ENCODE measurements at places on chromosomes 1 and 21.

- DNase-seq = no peak
Measured at GRCh38 chr1:6113116-6113515, 67.0 kb downstream of the CHD5 start.

- DNase-seq = no peak
Measured at GRCh38 chr1:96978901-96979300, 257.3 kb downstream of the PTBP2 start.

DNA sequence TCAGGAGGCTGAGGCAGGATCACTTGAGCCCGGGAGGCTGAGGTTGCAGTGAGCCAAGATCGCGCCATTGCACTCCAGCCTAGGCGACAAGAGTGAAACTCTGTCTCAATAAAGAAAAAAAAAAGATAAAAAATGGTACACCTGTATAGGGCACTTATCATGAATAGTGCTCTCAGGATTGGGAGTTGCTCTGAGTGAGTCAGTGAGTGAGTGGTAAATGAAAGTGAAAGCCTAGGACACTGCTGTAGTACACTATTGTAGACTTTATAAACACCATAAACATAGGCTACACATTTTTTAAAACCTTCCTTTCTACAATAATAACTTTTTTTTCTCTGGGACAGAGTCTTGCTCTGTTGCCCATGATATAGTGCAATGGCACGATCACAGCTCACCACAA, 16.8 kb downstream of the PHTF1 start:
- no peak for DNase-seq

- DNase-seq = no peak
Measured at GRCh38 chr1:174912264-174912663, 87.5 kb upstream of the CACYBP start.

GRCh38 chr1:150969626-150970025, 5.0 kb downstream of the CERS2 start:
- DNase-seq = no peak

- no peak for DNase-seq
Measured at GRCh38 chr1:25031966-25032667, 102.0 kb upstream of the RUNX3 start.

- DNase-seq = no peak
Measured at GRCh38 chr1:211732293-211732980, 57.0 kb upstream of the NEK2 start.

GRCh38 chr1:218259800-218260199, 25.3 kb upstream of the RRP15 start:
- DNase-seq = no peak

- DNase-seq = no peak
Measured at GRCh38 chr21:45588871-45589491, 46.7 kb upstream of the SLC19A1 start.

DNA sequence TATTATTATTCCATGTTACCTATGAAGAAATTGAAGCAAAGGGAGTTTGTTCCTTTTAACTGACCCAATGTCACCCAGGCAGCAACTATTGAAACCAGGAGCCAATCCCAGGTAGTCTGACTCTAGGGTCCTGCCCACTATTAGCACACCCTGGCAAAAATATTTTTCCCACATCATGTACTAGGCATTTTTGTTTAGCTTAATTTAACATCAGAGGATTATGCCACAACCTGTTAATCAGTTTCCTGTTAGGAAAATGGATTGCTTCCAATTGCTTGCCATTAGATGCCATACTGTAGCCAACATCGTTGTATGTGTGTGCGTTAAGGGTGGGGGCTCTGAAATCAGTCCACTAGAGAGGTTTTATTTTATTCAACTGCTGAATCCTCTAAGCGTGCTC, 281.1 kb downstream of the DNM3 start:
- DNase-seq = no peak

DNA sequence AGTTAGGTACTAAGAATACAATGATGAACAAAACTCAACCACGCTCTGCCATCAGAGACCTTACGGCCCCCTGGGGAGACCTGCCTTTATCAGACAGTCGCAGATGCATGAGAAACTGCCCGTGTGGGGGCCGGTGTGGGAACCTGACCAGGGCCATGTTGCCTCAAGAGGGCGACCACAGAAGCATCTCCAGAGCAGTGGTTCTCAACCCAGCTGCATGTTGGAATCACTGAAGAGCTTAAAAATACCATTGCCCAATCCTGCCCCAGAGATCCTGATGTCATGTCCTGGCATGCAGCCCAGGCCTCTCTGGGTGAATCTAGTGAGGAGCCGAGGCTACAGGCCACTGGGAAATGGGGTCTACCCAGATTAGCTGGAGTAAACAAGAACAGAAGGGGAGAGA, 108.7 kb downstream of the PRDM2 start:
- no peak for DNase-seq

DNA sequence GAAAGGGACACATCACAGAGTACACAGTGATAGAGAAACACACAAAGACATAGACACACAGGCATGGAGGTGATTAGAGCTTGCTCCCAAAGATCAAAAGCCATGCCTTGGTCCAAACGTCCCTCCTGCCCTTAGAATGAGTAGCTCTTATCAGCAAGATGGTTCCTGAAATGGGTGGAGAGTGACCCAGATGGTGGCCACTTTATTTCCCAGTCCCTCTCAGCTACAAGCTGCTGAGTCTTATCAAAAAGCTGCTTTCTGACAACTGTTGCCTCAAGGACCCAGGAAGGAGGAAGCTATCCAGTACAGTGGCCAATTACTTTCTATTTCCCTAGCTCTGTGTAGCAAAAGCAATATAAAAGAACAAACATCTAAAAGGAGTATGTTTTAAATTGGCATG, 7.7 kb upstream of the CLCA1 start:
- DNase-seq = no peak

GRCh38 chr1:44655609-44656008, 18.7 kb downstream of the TMEM53 start:
- peak; percentile 46 for DNase-seq

GRCh38 chr21:14753069-14753465, 207.0 kb upstream of the SAMSN1 start:
- no peak for DNase-seq

DNA sequence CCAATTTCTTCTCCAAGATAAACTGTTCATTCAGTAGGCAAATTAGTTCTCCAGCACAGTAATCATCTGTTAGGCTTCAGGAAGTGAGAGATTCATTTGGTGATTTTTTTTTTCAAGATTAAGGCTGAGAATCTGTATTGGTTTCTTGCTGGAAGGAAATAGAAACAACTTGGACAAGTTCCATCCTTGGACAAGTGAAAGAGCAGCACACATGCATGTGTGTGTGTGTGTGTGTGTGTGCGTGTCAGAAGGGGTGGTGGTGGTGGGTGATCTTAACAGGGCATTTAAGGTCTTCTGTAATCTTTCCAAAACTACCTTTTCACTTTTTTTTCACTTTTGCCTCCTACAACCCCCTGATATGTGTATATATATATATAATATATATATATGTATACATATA, 15.9 kb upstream of the SUCO start:
- no peak for DNase-seq

DNA sequence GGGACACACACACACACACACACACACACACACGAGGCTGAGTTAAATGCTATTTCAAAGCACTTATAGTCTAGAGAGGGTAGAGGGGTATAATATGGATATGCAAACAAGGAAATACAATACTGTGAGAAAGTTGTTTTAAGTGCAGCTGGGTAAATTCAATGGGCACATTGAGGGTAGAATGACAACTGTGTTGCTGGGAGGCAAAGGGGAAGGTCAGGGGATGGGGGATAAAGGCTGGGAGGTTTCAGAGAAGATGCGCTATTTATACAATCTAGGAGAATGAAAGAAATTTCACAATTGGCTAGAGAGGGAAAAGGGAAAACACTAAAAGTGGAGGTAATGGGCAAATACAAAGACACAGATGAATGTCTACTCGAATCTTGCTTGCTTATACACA, 19.4 kb downstream of the EXTL2 start:
- no peak for DNase-seq

DNA sequence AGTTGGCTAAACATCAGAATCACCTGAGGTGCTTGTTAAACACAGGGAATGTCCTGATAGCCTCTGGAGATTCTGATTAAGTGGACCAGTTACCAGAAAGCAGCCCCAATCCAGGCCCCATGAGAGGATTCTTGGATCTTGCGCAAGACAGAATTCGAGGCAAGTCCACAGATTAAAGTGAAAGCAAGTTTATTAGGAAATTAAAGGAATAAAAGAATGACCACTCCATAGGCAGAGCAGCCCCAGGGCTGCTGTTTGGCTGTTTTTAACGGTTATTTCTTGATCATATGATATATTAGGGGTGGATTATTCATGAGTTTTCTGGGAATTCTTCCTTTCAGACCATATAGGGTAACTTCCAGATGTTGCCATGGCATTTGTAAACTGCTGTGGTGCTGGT, 176.2 kb downstream of the ROR1 start:
- DNase-seq = no peak

DNA sequence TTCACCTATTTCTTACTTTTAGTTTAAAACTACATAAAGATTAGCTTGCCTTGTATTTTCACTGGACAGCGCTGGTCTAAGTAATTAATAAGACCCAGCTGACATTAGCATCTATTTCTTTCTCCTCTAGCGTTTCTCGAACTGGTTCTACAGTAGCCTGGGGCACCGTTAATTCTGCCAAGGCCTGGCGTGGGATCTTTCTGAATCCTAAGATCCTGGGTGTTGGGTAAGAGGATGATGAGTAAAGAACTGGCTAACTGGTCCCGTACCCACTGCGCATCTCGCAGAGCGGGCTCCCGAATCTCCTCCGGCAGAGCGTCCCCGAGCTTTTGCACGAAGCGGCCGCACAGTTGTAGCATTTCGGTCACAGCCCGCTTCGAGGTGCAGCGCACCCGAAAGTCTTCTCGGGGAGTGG, 309 bp downstream of the NSL1 start:
- DNase-seq = peak; percentile 23

GRCh38 chr1:105736349-105736748, 1320.1 kb upstream of the PRMT6 start:
- DNase-seq = no peak

GRCh38 chr1:229298887-229299503, 28.1 kb downstream of the RAB4A start:
- DNase-seq = no peak

DNA sequence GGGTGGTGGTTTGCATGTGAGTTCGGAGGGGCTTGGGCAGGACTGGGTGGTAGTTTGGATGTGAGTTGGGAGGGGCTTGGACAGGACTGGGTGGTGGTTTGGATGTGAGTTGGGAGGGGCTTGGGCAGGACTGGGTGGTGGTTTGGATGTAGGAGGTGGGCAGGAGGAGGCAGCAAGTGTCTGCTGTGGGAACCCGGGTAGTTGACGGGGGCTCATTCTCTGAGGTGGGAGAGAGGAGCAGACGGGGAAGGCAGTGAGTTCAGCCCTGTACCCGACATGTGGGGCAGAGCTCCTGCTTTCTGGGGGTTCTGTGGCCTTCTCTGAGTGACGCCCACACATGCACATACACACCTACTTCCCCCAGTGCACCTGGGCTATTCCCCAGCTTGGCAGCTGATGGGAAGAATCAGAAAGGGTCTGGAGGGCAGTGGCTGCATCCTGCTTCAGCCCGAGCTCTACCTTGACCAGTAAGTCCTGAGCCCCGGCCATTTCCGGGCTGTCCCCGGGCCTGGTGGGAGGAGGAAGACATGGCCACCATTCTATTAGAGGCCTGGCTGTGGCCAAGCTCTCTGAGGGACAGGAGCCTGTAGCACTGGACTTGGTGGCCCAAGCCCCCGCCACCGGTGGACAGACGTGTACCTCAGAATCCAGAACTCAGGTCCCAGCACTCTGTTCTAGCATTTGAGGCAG, 58.1 kb downstream of the EDN2 start:
- no peak for DNase-seq

DNA sequence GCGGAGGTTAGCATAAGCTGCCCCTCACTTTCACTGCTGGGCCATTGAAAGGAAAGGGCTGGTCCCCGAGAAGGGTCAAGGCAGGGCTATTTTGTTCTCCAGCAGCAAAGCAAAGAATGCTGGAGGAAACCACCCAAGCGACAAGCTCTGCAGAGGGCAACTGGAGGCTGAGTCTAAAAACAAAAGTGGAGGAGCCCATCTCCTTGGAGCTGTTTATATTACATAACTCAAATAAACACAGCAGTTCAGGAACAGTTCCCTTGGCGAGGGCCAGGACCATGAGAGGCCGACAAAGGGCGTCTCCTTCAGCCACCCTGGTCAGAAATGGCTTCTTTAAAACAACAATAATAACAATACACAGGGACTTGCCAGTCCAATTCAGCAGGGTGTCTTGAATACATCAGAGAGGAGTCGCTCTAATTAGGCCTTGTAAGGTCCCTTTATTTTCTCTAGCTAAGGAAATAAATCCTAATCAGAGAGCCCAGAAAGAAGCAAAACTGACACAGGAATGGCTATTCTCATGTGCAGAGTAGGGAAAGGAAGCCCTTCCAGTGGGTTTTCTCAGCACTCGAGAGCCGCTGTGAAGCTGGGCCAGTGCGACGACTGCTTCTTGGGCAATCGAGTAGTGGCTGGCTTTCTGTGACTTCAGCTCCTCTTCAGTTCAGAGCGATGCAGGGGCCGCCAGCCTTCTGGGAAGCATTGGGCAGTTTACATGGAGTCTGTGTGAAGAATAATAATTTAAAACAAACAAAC, 57.0 kb upstream of the TARBP1 start:
- no peak for DNase-seq

GRCh38 chr1:28236656-28237322, 865 bp downstream of the ATP5IF1 start:
- no peak for DNase-seq

DNA sequence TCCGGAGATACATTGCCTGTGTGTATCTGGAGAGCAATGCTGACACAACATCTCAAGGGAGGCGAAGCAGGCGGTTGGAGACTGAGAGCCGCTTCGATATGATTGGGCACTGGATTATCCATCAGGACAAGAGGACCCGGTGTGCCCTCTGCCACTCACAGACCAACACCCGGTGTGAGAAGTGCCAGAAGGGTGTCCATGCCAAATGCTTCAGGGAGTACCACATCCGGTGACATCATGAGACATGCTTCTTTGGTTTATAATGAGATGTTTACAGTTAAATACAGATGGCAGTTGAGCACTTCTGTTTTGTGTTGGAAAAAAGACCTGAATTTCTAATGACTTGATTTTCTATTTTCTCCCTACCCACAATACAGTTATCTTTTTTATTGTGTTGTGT, 12.1 kb downstream of the PGBD2 start:
- no peak for DNase-seq

- no peak for DNase-seq
Measured at GRCh38 chr1:197339106-197340060, 71.3 kb downstream of the CRB1 start.

- DNase-seq = no peak
Measured at GRCh38 chr1:233269656-233270055, 25.9 kb downstream of the PCNX2 start.

- DNase-seq = no peak
Measured at GRCh38 chr1:88595355-88596002, 88.6 kb upstream of the PKN2 start.

DNA sequence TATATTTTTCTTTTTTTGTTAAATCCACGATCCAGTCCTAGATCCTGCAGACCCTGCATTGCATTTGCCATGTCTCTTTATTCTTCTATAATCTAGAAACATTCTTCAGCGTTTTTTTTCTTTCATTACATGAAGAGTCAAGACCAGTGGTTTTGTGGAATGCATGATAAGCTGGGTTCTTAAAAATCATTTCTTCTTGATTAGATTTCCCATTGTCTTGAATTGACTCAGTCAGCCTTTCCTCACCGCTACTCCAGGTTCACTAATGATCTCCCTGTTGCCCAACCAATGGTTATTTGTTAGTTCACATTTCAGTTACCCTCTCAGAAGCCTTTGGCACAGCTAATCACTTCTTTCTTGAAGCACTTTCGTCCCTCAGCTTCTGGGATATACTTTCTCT, 25.2 kb downstream of the CHD1L start:
- DNase-seq = no peak

GRCh38 chr1:55064071-55064581, 24.8 kb downstream of the PCSK9 start:
- DNase-seq = no peak

GRCh38 chr1:2935751-2936390, 85.4 kb upstream of the ACTRT2 start:
- no peak for DNase-seq
